ENCODE measurements at places on chromosomes 2 and 18. TPM values are rescaled to one million over a fixed set of nuclear protein-coding genes. Genes with fewer than 3 reads are reported as not detected.

HOXD10 gene
- total RNA-seq = not detected

KLHL30 gene
- 1.2 TPM for total RNA-seq

C2orf81 gene
- total RNA-seq = 1.5 TPM

RAD51AP2 gene
- under 0.01 TPM for total RNA-seq

CNGA3 gene
- total RNA-seq = under 0.01 TPM

KIAA2012 gene
- under 0.01 TPM for total RNA-seq

CDK15 gene
- total RNA-seq = 1.3 TPM

GRCh38 chr2:102801098-102801718 lies 39.4 kb downstream of the TMEM182 start:
- peak; percentile 27 for DNase-seq
- no peaks in the 10 kb centered on the region for H3K36me3 ChIP-seq
- H3K27me3 ChIP-seq = no peaks in the 10 kb centered on the region

DNA sequence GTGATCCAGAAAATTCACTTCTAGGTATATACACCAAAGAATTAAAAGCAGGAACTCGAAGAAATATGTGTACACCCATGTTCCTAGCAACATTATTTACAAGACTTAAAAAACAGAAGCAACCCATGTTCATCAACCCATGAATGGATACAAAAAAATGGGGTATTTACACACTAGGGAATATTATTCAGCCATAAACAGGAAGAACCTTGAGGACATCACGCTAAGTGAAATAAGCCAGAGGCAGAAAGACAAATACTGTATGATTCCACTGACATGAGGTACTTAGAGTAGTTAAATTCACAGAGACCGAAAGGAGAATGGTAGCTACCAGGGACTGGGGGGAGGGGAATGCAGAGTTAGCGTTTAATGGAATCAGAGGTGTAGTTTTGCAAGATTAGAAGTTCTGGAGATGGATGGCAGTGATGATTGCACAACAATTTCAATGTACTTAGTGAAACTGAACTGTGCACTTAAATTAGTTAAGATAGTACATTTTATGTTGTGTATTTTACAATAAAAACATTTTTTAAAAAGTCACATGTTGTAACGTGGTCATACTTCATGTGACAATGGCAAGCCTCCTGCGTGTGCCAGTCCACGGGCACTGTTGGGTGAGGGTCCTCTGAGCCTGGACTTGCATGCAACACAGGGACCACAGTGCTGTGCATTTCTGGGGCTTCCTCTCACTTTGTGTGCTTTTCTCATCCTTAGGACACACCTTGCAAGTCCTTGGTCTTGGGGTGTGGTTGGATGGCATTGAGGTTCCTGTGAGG lies 206.1 kb upstream of the HDAC4 start:
- DNase-seq = no peak
- no peak overlapping the region for H3K27ac ChIP-seq
- no peaks in the 10 kb centered on the region for H3K36me3 ChIP-seq
- H3K4me1 ChIP-seq = no peaks in the 10 kb centered on the region
- H3K4me3 ChIP-seq = no peak overlapping the region

DNA sequence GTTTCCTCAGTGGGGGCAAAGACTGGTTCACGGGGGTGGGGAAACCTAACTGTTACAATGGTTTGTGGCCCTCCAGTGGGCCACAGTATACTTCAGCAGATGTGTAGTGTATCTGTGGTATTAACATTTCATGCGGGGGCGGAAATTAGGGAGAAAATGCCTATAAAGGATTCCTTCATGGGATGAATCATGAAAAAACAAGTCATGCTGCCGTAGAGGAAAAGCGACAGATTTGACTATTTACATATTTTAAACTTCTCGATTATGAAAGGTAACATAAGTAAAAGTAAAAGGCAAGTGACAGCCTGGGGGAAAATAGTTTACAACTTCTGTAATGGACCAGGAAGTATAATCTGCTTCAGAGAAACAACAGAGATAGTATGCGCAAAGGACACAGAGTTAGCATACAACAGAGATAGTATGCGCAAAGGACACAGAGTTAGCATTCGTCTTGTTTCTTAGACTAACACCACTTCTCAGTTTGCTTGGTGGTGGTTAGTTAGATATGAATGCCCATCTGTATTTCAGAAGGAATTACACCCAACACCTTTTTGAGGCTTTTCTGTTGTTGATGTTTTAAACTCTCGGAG lies 41.1 kb downstream of the MRPS9 start:
- DNase-seq = no peak
- H3K4me1 ChIP-seq = no peaks in the 10 kb centered on the region
- H3K36me3 ChIP-seq = no peaks in the 10 kb centered on the region
- H3K27me3 ChIP-seq = no peaks in the 10 kb centered on the region

DNA sequence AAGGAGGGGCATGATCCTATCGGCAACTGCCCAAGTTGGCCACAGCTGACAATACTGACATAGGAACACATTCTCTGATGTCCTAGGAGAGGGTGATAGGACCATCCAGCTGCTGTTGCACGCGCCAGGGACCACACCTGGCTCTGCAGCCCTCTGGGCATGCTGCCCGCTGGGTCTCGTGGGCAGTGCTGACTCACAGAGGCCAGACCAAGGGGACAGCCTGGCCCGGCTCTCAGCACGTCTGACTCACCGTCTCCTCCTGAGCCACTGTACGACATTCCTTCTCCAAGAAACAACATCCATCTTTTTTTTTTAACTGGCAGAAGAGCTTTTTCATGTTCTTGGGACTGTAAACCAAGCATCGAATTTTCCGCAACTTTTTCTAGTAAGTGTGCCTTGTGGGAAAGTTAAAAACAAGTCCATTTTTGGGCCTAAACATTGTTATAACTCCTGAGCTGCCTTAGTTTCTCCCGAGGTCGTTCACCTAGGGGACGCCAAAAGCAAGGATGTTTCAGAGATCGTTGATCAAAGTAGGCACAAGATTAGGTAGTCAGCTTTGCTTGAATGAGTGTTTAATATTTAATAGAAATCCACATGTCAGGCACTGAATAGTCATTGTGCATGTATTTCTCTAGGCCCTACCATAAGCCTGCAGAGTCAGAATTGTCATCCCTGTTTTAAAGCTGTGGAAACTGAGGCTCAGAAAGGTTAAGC lies 100.3 kb downstream of the TTC32 start:
- peak; percentile 99 for DNase-seq
- H3K27ac ChIP-seq = no peak overlapping the region
- H3K27me3 ChIP-seq = peaks cover 2% of the 10 kb centered on the region

- DNase-seq = no peak
- H3K36me3 ChIP-seq = no peaks in the 10 kb centered on the region
- no peak overlapping the region for H3K27ac ChIP-seq
These were observed 357.3 kb downstream of the ZEB2 start for GRCh38 chr2:144162652-144163051.

DNA sequence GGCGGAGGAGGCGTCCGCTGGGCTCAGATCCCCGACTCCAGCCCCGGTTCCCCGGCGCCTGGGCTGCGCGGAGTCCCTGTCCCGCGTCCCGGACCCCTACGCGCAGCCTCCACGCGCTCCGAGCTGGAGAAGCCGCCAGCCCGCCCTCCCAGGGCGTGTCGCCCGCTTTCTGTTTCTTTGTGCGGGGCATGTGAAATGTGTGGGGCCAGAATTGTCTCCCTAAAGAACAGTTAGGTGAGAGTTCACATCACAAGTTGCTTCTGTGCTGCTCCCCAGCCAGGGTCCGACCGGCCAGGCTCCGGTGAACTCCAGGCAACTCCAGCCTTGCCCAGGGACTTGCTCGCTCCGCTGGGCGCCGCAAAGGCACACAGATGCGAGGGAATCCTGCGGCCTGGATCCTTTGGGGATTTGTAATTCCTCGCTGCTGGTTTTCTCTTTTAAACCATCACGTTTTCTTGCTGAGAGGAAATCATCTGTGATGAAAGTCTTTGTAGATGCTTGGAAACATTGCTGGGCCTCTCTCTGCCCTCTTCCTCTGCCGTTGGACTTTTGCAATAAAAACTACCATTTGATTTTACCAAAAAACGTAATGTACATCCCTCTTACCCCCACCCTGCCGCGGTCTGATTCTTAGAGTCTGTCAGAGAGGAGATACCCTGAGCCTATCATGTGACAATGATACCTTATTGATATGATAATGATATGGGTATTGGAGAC lies 631 bp downstream of the GYPC start:
- peak overlapping the region; percentile 98 for H3K27ac ChIP-seq
- H3K36me3 ChIP-seq = no peaks in the 10 kb centered on the region
- peak; percentile 51 for DNase-seq
- H3K4me3 ChIP-seq = peak overlapping the region; percentile 87
- no peaks in the 10 kb centered on the region for H3K27me3 ChIP-seq
- peaks cover 14% of the 10 kb centered on the region for H3K4me1 ChIP-seq

GRCh38 chr18:45688833-45689232 lies 35.1 kb upstream of the SLC14A1 start:
- H3K27ac ChIP-seq = no peak overlapping the region
- peaks cover 8% of the 10 kb centered on the region for H3K4me1 ChIP-seq
- no peak for DNase-seq
- no peaks in the 10 kb centered on the region for H3K36me3 ChIP-seq

DNA sequence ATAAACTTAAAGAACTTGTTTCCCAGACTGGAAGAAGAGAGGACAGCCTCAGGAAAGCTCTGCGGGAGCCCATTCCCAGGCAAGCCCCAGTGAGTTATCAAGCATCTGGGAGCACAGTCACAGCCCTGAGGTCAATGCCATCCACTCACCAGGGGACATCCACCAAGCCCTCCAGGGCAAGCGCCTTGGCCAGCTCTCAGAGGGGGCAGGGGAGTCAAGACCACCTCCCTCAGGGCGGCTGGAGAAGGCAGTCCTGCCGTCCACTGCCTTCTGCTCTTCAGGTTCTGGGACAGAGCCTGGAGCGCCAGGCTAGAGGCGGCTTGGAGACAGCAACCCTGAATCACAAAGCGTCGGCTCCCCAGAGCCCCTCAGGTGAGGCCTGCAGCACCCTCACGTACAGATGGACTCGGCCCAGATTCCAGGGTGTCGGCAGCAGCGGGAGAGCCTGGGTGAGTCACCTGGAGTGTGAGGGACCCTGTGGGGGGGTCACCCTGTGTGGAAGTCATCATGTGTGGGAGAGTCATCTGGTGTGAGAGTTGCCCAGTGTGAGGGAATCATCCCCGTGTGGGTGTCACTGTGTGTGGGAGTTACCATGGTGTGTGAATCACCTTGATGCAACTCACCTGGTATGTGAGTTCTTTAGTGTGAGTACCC lies 100.9 kb upstream of the TEX51 start:
- H3K36me3 ChIP-seq = no peaks in the 10 kb centered on the region
- no peak for DNase-seq
- no peaks in the 10 kb centered on the region for H3K4me1 ChIP-seq
- H3K27me3 ChIP-seq = no peaks in the 10 kb centered on the region
- H3K27ac ChIP-seq = no peak overlapping the region
